Uterus (tissue), 4 donors: ENCODE measurements at places on chromosomes 4 and X. TPM values are rescaled to one million over a fixed set of nuclear protein-coding genes. Genes with fewer than 3 reads are reported as not detected.
A peak's percentile ranks its signal among the peaks of the same experiment; 100 is the strongest.

ADAM29 gene
- total RNA-seq, result not detected

DNA sequence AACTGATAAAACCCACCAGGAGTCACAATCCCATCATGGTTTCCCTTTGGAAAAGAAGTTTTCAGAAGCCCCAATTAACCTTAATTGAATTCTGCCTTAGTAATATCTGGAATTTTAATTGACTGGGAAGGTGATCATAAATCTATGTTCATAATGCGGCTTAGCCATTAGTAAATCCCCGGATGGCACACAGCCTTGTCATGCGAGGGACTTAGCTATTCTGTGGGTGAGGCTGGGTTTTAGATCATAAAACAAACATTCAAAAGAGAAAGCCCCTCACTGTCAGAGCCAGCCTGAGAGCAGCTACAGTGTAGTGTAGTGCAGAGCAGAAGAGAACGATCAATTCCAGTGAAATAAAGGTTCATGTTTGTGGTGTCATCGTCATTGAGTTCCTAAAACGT is 124.0 kb upstream of the NOCT start:
- no peak for DNase-seq

CDKN2AIP gene
- total RNA-seq, result 27.2 TPM

- DNase-seq, result peak; percentile 15
Observed at GRCh38 chr4:84582988-84583875, at the start of gene CDS1. CDS1 (plus strand) TSS chr4:84583127; CDS start chr4:84583402, 275 bp downstream.

DNA sequence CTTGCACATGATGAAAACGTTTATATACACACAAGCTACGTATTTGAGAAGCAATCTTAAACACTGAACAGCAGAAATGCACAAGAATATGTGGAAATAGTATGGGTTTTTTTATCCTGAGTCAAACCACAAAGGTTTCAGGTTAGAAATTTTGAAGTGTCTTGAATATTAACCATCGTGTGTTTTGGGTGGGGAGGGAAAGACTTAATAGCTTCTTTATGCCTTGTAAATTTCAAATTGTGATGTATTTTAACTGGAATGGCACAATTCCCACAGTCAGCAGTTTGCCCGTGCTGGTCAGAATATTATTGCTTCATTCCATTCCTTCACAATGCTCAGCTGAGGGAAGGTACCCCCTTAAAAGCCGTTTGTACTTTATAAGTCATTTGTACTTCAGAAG is 67.4 kb upstream of the WDR1 start:
- DNase-seq, result no peak

DNA sequence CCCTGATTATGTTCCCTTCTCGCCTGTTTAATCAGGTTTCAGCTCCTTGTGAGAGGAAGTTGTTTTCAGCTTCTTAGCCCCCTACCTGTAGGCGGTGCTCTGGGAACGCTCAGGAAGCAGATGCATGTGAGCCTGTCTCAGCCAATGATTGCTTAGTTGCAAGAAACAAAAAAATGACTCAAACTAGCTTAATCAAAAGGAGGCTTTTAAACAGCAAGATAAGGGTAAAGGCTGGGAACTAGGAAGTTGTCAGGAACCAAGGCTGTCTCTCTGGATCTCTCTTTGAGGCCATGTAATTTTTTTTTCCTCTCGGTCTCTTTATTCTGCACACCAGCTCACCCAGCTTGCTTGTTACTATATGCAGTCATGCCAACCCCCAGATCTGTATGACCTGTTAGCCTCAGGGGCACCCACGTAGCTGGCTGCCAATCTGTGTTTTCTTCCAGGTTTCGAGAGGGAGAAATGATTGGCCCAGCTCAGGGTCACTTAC is 109.1 kb downstream of the PTTG2 start:
- DNase-seq, result no peak

DNA sequence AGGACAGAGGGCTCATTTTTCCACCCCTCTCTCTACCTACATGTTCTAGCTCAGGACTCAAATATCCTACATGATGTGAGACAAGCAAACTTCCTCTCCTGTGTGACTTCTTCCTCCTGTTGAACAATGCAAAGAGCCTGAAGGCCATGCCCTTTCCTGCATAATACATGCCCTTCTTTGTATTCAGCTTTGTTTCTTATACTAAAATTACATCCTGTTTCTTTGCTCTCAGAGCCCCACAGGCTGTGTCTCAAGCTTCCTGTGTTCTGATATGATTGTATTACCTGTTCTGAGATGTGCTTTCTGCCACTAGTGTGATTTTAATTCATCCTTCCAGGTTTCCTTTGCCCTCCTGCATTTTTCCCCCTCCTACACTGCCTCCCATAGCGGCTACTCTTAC is 166.4 kb upstream of the AFF2 start:
- no peak for DNase-seq

- DNase-seq, result no peak
Observed at GRCh38 chr4:165312506-165312905, 15.0 kb upstream of the MSMO1 start.

KCTD8 gene
- 3.9 TPM for total RNA-seq

PABPC1L2A gene
- not detected for total RNA-seq

GRCh38 chrX:39813631-39814277 is 284.0 kb downstream of the BCOR start:
- DNase-seq, result peak; percentile 71

- DNase-seq, result no peak
Observed at GRCh38 chr4:5568931-5569330, 139.4 kb downstream of the EVC2 start.

GRCh38 chrX:84046403-84046984 is 141.5 kb downstream of the RPS6KA6 start:
- DNase-seq, result no peak

- DNase-seq, result no peak
Observed at GRCh38 chrX:44183329-44183728, 160.1 kb downstream of the EFHC2 start.

DNA sequence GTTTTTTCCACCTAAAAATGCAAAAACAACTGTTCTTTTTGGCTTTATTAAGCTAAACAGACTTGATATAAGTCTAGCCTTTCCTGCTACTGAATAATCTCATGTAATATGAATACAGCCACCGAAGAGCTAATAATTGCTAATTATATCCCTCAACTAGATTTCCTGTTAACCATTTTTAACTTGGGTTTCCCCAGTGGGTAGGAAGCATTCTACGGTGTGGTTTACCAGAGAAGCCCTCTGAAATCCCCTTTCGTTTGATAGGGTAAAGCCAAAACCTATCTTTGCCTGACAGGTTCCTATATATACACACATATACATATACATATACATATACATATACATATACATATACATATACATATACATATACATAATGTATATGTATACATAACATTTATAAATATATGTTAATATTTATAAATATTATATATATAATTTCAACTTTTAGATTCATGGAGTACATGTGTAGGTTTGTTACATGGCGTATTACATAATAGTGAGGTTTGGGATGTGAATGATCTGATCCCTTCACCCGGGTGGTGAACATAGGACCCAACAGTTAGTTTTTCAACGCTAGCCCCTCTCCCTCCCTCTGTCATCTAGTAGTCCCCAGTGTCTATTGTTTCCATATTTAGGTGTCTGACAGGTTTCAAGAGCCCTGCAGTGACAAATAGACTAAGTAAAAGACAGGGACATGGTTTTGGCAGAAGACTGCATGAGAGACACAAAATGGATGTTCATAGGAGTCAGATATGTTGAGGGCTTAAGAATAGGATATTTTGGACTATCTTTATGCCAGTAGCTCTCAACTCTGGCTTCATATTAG is 62.4 kb downstream of the ATXN3L start:
- no peak for DNase-seq

GRCh38 chr4:1255151-1255550 is 6.2 kb upstream of the CTBP1 start:
- DNase-seq, result no peak

CXorf49 gene
- not detected for total RNA-seq

LRAT gene
- total RNA-seq, result not detected

DNA sequence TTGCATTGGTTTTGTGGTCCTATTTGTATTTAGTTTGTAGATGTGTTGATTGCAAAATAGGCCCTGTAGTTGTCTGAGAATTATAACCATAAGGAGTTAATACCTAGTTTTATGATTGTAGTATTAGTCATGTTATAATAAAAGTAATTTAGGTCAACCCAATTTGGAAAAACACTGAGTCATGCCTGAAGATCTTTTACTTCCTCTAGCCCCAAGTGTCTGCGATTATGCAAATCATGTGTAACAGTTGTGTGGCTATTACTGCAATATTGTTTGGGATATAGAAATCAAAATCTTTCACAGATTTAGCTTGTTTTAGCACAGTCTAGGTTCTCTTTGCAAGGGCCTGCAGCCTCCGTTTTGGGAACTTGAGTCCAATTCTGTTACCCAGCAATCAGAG is 12.6 kb downstream of the SRD5A3 start:
- DNase-seq, result no peak

DNA sequence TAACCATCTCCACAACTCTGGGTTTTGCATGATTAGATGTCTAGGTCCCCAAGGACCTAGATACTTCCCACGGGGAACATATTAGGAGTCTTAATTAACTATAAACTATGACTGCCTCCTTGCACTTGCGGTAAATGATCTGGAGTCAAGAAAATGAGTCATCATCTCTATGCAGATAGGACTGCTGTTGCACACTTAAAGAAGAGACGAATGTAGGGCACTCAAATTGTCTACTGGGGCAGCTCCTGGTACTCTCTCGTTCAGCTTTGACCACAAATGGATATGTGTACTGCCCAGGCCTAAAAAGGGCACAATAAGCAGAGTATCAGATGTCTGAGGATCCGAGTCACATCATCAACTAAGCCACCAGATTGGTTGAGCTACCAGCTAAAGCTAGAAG is 1783.4 kb upstream of the AGA start:
- DNase-seq, result no peak

GRCh38 chr4:26140150-26140898 is 180.5 kb upstream of the RBPJ start:
- peak; percentile 30 for DNase-seq

CTSO gene
- 28.5 TPM for total RNA-seq

DNA sequence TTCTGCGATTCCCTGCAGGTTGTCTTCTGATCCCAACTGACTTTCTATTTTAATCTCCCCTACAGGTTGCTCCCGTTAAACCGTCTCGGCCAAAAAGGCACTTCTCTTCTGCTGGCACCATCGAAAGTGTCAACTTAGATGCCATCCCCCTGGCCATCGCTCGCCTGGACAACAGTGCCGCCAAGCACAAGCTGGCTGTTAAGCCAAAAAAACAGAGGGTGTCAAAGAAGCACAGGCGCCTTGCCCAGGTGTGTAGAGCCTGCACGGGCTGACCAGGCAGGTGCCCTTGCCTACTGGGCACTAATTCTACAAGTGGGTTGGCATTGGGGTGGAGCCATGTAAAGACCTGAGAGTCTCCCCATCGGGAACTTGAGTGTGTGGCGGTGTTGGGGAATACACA is 74.2 kb downstream of the AASDH start:
- no peak for DNase-seq

GRCh38 chr4:152579916-152580315 is 44.0 kb upstream of the FBXW7 start:
- DNase-seq, result no peak

CDX4 gene
- total RNA-seq, result not detected

GRCh38 chrX:128975745-128976144 is 547.5 kb downstream of the SMARCA1 start:
- no peak for DNase-seq

DNA sequence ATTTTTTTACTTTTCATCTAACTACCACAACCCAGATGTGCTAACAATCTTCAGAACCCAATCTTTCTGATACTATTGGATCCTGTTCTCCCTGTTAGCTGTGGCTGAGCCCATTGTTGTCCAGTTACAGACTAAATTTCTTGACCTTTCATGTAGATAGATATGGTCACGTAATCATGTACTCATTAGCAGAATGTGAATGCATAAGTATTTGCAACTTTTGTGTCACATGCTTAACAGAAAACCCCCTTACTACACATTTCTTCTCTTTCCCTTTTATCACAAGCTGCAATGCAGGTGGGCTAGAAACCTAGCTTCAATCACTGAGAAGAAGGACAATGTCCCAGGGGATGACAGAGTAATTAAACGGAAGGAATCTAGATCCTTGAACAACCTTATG is 13.1 kb upstream of the FAM13A start:
- no peak for DNase-seq

SPANXA1 gene
- total RNA-seq, result not detected
